Cardiac muscle cell (in vitro differentiated cells and primary cell): ENCODE measurements at places on chromosomes 6 and 20. TPM values are rescaled to one million over a fixed set of nuclear protein-coding genes. Genes with fewer than 3 reads are reported as not detected.

GATA5 gene
- polyA plus RNA-seq = 66.8 and 96.5 TPM in 2 replicates

FAXC gene
- 2.7 and 4.1 TPM in 2 replicates for polyA plus RNA-seq

FAM83B gene
- 0.45 TPM in 1 of 2 replicates, not detected in the other for polyA plus RNA-seq

PBOV1 gene
- not detected in 2 replicates for polyA plus RNA-seq

PRSS35 gene
- polyA plus RNA-seq = 99.3 and 133 TPM in 2 replicates

PABPC1L gene
- polyA plus RNA-seq = 14.9 and 17.2 TPM in 2 replicates

EGFL8 gene
- 10.1 and 15.2 TPM in 2 replicates for polyA plus RNA-seq

FOXO3 gene
- 20.2 and 26.5 TPM in 2 replicates for polyA plus RNA-seq

CCN6 gene
- polyA plus RNA-seq = 0.11 and 0.17 TPM in 2 replicates

LY6G6D gene
- not detected in 2 replicates for polyA plus RNA-seq

RAET1E gene
- polyA plus RNA-seq = not detected in 2 replicates

NUS1 gene
- polyA plus RNA-seq = 12.7 and 15.9 TPM in 2 replicates

SCRT2 gene
- polyA plus RNA-seq = not detected in 2 replicates

AKAP12 gene
- 66.5 and 81.7 TPM in 2 replicates for polyA plus RNA-seq

CCN5 gene
- polyA plus RNA-seq = 0.20 TPM in 1 of 2 replicates, not detected in the other

BCAS4 gene
- polyA plus RNA-seq = 26.1 and 31.8 TPM in 2 replicates

DEFB132 gene
- not detected in 2 replicates for polyA plus RNA-seq

SPATA25 gene
- polyA plus RNA-seq = 6.6 and 7.4 TPM in 2 replicates

ZBTB46 gene
- polyA plus RNA-seq = 24.1 and 24.5 TPM in 2 replicates

HCK gene
- not detected in 2 replicates for polyA plus RNA-seq

XKR7 gene
- 0.02 TPM in 1 of 2 replicates, not detected in the other for polyA plus RNA-seq

EPHA7 gene
- polyA plus RNA-seq = 35.8 and 39.5 TPM in 2 replicates

PLN gene
- 502 and 603 TPM in 2 replicates for polyA plus RNA-seq

SLC17A3 gene
- polyA plus RNA-seq = not detected in 2 replicates

DBNDD2 gene
- polyA plus RNA-seq = 85.4 and 89.3 TPM in 2 replicates

CD109 gene
- polyA plus RNA-seq = 0.99 and 1.5 TPM in 2 replicates

OTOR gene
- not detected in 2 replicates for polyA plus RNA-seq

PGC gene
- polyA plus RNA-seq = 0.10 TPM in 1 of 2 replicates, not detected in the other

NMBR gene
- not detected in 2 replicates for polyA plus RNA-seq

RBCK1 gene
- polyA plus RNA-seq = 51.5 and 75.9 TPM in 2 replicates

LY6G6C gene
- 0.24 TPM in 1 of 2 replicates, not detected in the other for polyA plus RNA-seq

TP53INP2 gene
- 12.5 and 18.9 TPM in 2 replicates for polyA plus RNA-seq

FHL5 gene
- not detected in 2 replicates for polyA plus RNA-seq

PTK6 gene
- 0.30 and 0.38 TPM in 2 replicates for polyA plus RNA-seq

SERPINB1 gene
- 6.5 and 9.8 TPM in 2 replicates for polyA plus RNA-seq

SLC22A16 gene
- polyA plus RNA-seq = not detected in 2 replicates

FAM217A gene
- 1.4 TPM in 1 of 2 replicates, not detected in the other for polyA plus RNA-seq

BMP7 gene
- 130 and 178 TPM in 2 replicates for polyA plus RNA-seq

IRF4 gene
- 0.25 TPM in 1 of 2 replicates, not detected in the other for polyA plus RNA-seq

TFAP2C gene
- polyA plus RNA-seq = not detected in 2 replicates

FRK gene
- 0.45 and 1.0 TPM in 2 replicates for polyA plus RNA-seq

MEI4 gene
- polyA plus RNA-seq = 0.15 and 0.64 TPM in 2 replicates

OPRM1 gene
- not detected in 2 replicates for polyA plus RNA-seq

CENPW gene
- 26.1 and 69.8 TPM in 2 replicates for polyA plus RNA-seq

GLP1R gene
- 0.37 and 0.43 TPM in 2 replicates for polyA plus RNA-seq

MANEA gene
- 8.8 and 12.6 TPM in 2 replicates for polyA plus RNA-seq

CST3 gene
- polyA plus RNA-seq = 214 and 261 TPM in 2 replicates
